ENCODE measurements at places on chromosomes 12 and 14.

DNA sequence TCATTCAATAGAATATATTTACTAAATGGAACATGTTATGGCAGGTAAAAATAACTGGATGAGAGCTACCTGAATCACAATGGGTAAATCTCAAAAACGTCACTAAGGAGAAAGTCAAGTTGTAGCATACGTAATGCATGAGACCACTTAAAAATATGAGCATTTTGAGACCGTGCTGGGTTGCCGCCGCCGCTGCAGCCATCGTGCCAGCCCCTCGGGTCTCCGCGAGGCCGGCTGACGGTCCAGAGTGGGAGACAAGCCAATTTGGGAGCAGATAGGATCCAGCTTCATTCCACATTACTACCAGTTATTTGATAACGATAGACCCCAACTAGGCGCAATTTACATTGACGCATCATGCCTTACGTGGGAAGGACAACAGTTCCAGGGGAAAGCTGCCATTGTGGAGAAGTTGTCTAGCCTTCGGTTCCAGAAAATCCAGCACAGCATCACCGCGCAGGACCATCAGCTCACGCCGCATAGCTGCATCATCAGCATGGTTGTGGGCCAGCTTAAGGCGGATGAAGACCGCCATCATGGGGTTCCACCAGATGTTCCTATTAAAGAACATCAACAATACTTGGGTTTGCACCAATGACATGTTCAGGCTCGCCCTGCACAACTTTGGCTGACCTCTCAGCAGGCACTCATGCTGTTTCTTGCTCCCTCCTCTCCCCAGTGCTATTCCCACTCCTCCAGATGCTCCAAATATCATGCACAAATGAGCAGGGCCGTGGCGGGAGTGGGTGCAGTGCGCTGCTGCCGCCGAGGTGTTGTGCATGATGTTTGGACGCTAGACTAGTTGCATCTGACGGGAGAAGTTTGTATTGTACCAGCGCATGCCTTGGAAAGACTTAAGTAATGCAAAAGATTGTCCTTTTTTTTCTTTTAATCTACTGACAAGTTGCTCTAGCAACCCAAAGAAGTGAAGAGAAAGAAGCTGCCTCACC, 6.3 kb upstream of the BRMS1L start:
- DNase-seq: no peak

- DNase-seq: no peak
These were observed 238.8 kb downstream of the PAWR start for GRCh38 chr12:79451978-79452377.

DNA sequence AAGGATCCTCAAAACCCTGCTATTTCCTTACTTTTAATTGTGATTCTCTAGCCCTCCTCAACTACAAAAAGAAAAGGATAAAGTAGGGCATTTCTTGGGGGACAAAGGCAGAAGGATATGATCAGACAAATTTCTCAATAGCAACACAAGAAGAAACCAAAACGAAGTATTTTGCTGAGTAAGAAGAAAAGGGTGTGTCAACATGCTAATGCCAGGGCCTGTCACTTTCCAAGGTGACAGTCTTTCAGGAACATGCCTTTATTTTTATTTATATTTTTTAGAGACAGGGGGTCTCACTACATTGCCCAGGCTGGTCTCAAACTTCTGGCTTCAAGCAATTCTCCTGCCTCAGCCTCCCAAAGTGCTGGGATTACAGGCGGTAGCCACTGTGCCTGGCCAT, 39.8 kb downstream of the CBX5 start:
- no peak for DNase-seq

DNA sequence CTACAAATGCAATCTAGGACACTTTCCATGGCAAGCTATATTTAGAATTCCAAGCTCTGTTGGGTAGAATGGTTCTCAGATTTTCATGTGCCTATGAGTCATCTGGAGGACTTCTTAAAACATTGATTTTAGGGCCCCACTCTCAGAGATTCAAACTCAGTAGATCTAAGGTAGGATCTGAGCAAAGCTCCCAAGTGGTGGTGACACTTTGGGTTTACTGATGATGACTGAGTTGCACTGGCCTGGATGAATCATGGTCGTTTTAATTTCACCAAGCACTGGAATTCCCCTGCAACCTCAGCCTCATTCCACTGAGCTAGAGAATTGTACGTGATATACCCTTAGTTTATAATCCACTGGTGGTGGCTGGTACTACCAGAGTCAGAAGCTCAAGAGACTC, 86.5 kb downstream of the PPM1H start:
- DNase-seq: no peak
